ENCODE measurements at places on chromosomes 6 and 20.

GRCh38 chr6:34146021-34146782 lies at the start of gene GRM4:
GRM4 (minus strand) TSS chr6:34146087; CDS start chr6:34133496, 12,591 bp downstream.
- DNase-seq = no peak

GRCh38 chr20:33249456-33249855 lies 13.7 kb downstream of the BPIFA1 start:
- DNase-seq = no peak

DNA sequence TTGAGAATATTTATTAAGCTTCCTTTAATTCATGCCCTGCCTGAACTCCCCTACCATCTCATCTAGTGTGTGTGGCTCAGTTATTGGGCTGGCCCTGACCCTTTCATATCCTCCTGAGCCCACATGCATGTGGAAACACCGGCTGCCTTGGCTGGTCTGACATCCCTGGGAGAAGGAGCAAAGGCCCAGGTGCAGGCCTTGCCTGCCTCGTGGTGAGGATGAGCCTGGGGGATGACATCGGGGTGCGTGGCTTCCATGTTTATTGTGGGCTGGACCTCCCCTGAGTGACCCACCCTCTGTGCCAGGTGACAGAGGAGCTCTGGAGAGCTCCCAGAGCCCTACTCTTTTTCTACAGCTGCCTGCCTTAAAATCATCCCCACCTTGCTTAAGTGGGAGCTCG lies 69.1 kb downstream of the FOXA2 start:
- no peak for DNase-seq

- DNase-seq = no peak
These were observed 35.0 kb downstream of the NKAIN2 start for GRCh38 chr6:123838505-123839234.

- peak; percentile 6 for DNase-seq
These were observed 129.2 kb upstream of the PRND start for GRCh38 chr20:4592316-4593148.

DNA sequence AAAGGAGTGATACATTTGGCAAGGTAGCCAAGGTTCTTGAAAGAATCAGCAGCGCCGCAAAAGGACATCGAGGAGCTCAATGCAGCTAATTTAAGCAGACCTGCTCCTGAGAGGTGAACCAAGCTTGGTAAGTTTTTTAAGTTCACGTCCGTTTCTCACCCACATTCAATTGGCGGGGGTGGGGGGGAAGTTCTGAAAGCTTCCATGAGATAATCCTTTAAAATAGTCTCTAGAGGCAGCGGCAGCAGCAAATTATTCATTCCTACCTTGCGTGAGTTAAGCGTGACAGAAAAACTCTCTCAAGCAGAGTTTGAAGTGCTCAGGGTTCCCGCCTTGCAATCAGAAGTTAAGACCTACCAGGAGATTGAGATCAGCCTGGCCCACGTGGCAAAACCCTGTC lies 97.3 kb upstream of the NHSL1 start:
- no peak for DNase-seq

DNA sequence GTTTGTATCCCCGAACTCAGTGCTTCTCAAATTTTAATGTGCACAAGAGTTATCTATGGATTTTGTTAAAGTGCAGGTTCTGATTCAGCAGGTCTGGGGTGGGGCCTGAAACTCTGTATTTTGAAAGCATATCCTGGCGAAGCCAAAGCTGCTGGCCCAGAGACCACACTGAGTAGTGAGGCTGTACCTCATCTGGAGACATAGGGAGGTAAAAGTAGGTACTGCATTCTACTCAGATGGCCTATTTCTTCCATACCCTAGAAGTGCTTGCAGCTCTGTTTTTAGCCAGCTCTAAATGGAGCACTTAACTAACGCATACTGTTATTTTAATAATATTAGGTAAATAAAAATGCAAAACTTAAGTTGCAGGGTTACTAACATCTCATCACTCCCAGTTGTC lies 241.6 kb upstream of the PRND start:
- DNase-seq = no peak

- no peak for DNase-seq
These were observed 55.4 kb downstream of the GFOD1 start for GRCh38 chr6:13431861-13432465.

- DNase-seq = peak; percentile 82
These were observed 38.3 kb upstream of the ID1 start for GRCh38 chr20:31566658-31567379.

DNA sequence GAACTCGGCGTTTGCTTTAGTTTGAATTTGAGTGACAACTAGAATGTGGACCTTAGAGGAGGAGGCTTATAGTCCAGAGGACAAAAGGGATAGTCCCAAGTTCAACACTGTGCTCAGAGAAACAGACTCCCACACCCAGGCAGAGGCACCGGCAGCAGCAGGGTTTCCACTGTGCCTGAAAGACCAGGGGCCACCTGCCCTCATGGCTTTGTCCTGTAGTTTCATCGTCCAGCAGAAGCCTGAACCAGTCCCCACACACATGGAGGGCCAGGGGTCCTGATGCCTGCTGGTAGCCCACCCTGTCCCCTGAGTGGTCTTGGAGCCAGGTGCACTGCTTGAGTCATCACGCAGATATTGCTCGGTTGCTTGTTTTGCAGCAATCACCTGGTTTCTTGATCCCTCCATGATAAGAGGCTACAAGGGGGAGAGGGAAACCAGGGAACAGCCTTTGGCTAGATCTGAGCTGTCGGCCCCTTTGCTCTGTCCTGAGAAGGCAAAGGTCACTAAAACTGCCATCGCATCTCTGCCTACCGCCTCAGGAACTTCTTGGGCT lies 7.2 kb upstream of the ACSS1 start:
- DNase-seq = no peak

DNA sequence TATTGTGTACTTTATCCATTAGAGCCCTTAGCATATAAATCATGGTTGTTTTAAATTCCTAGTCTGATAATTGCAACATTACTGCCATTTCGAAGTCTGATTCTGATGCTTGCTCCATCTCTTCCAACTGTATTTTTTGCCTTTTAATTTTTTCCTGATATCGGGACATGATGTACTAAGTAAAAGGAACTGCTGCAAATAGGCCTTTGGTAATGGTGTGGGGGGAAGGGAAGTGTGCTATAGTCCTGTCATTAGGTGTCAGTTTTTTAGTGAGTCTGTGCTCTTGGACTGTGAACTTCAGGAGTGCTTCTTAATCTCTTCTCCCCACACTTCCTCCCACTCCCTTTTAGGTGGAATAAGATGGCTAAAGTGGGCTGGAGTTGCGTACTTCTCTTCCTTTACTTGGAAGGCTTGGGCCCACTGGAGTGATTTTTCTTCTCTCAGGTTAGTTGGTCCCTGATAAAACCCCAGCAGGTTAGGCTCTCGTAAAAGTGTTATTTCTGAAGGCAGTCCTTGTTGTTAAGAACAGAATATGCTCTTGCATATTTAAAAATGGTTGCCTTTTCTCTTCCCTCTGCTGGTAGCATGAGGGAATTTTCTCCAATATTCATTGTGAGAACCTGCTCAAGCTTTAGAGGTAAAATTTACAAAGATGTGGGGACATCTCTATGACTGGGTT lies 18.1 kb downstream of the STXBP5 start:
- DNase-seq = no peak

DNA sequence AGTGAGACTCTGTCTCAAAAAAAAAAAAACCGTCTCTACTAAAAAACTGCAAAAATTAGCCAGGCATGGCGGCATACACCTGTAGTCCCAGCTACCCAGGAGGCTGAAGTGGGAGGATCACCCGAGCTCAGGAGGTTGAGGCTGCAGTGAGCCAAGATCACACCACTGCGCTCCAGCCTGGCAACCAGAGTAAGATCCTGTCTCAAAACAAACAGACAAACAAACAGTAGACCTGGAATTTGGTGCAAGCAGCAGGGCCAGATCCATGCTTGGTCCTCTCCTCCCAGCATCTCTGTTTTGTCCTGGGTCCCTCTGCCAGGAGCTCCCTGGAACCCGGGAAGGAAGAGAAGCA lies 11.6 kb downstream of the RIPOR3 start:
- DNase-seq = no peak

GRCh38 chr6:155943635-155944034 lies 488.0 kb upstream of the NOX3 start:
- no peak for DNase-seq

DNA sequence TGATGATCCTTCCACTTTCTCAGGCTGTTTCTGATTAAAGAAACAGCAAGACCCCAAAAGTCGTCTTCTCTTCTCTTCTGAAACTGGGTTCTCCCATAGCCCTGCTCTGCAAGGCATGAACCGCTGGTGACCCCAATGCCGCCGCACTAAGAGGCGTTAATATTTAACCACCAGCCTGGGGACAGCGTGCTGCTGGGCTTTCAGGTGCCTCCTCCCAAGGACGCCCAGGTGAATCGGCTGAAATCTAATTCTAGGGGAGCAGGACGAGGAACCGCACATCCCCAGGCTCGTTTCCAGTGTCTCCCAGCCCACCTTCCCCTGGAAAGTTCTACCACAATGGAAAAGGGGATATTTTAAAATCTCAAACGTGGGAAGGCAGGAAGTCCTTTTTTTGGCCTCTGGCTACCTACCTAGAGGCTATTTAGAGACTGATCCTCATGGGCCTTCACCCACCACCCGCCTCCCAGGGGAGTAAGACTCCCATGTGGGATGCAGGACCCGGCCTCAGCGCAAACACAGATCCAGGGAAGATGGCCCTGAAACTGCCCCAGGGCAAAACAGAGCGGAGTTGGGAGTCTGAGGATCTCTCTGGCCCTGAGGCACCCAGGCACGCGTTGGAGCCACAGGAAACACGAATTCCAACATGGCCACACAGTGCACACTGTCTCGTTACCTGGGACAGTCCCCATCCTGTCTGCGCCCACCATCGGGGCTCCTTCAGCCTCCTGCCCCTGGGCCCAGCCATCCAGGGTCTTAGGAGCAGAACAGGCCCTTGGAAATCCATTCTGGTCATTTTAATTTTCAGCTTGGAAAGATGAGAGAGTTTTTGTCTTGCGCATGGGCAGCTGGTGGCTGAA lies 56.2 kb downstream of the BMP7 start:
- DNase-seq = no peak

All from NCI-H774 (cell line).